Heart right ventricle (tissue), 16 donors: ENCODE measurements at places on chromosomes 5 and 9. TPM values are rescaled to one million over a fixed set of nuclear protein-coding genes. Genes with fewer than 3 reads are reported as not detected.

The ROPN1L gene
- total RNA-seq, result 0.83 TPM

The LRRTM2 gene
- total RNA-seq, result not detected

The LRRC8A gene
- 18.4 TPM for total RNA-seq

The SPINK7 gene
- not detected for total RNA-seq

The TPPP gene
- 10.0 TPM for total RNA-seq

The PCDHB10 gene
- total RNA-seq, result 0.40 TPM

The DCAF10 gene
- 19.2 TPM for total RNA-seq

The SAXO1 gene
- not detected for total RNA-seq

The CCL19 gene
- total RNA-seq, result not detected

The COL23A1 gene
- total RNA-seq, result 21.4 TPM
